Bone marrow (tissue), 2 donors: ENCODE measurements at places on chromosomes 4 and X.

GRCh38 chr4:158327525-158327924, 117.2 kb downstream of the TMEM144 start:
- DNase-seq, result no peak

DNA sequence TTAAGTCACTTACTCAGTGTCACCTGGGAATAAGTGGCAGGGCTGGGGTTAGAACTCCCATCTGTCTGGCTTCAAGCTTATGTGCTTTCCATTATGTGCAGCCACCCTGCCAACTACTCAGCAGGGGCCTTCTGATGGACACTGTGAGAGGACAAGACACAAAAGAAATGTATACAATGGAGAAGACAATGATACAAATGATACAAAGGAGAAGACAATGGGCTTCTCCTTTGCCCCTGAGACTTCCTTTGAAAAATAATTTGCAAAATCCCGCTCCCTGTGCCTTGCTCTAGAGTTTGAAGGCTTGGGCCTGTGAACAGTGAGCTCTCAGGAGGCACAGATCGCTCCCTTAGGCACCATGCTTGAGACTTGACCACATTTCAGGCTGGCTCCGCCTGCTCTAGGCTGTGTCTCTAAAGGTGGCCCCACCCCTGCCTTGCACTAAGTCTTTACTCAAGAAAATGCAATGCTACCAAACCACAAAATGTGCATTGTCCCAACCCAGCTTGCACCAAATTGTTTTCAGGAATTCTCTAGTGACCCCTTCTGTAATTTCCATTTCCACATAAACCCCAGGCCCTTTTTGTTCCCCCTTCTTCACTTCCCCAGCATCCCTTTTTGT, 27.1 kb upstream of the STX18 start:
- DNase-seq, result no peak

DNA sequence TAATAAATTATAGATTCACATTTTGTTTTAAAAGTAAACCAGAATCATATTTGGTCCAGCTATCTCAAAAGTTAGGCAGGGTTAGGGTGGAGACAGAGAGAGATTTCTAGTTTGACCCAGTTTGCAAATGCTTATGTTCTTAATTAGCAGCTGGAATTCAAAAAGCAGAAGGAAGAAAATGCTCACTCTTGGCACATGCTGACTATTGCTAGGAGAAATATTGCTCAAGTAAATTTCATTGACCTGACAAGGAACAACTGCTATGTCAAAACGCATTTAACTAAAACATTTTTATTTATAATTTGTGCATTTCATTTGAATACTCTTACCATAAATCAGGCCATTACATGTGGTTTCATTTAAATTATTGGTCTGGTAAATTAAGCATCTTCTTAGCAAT, 131.8 kb downstream of the GLRA3 start:
- DNase-seq, result no peak

DNA sequence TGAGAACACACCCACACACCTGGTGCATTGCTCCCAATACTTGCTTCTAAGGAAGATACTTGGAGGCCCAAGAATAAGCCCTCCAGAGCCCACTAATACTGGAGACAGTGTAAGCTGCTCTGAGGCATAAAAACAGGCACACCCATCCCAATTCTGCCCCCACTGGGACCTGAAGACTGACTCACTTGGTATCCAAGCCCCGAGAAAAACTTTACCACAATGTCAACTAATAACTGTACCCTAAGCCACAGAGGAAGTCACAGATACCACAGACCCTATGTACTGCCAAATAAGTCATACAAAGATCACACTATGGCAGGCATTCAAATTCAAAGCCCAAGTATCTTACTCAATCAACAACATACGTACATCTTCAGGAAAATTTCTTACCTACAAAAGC, 398.2 kb upstream of the SPANXN1 start:
- DNase-seq, result no peak

DNA sequence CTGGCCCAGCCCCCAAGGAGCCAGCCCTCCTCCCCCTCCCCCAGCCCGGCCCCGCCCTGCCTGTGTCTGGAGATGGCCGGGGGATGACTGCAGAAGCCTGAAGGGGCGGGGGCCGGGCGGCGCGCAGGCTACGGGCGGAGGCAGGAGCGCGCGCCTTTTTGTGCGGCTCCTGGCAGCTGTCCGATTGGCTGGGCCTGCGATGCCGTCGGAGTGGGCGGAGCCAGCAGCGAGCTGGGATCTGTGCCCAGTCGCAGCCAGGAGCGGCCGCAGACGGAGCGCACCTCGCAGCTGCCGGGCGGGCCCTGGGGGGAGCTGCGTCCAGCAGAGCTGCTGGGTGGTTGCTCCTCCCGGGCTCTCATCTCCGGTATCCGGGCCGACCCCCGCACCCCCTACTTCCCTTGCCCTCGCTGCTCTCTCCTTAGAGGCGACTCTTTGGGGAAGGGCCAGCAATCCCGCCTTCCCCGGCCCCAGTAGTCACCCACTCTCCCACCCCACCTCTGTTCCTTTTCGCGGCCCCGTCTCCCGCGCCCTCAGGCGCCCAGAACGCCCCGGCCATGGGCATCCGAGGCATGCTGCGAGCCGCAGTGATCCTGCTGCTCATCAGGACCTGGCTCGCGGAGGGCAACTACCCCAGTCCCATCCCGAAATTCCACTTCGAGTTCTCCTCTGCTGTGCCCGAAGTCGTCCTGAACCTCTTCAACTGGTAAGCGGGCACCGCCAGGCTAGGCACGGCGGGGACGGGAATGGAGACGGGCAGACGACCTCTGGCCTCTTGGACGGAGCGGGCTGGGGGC, at the start of gene GABRQ:
Gene GABRQ (plus strand): TSS at position 247 of the 794 bp plus-strand sequence. CDS start 308 bp downstream, at position 555.
- DNase-seq, result no peak

- DNase-seq, result no peak
Observed at GRCh38 chr4:100022792-100023222, 72.7 kb upstream of the H2AZ1 start.

GRCh38 chrX:10582215-10582733, 38.1 kb downstream of the MID1 start:
- no peak for DNase-seq

GRCh38 chr4:127505203-127505602, 127.6 kb upstream of the INTU start:
- no peak for DNase-seq

DNA sequence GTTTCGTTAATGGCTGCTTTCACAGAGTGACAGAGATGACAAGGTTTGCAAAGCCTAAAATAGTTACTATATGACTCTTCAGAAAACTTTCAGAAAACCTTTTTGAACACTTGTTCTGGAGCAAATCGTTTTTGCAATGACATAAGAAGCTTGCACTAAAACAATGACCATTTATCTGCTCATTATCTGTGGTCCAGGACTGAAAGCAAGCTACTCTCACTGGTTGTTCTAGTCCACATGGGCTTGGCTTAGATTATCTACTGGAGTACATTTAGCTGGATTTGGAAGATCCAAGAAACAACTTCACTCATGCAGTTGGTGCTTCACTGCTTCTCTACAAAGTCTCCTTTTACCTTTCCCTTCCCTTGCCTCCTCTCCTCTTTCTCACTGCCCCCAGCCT, 1836.4 kb upstream of the AGA start:
- no peak for DNase-seq

GRCh38 chr4:55670695-55671094, 34.6 kb upstream of the NMU start:
- DNase-seq, result no peak

- no peak for DNase-seq
Observed at GRCh38 chr4:85867271-85867670, 392.3 kb downstream of the ARHGAP24 start.

DNA sequence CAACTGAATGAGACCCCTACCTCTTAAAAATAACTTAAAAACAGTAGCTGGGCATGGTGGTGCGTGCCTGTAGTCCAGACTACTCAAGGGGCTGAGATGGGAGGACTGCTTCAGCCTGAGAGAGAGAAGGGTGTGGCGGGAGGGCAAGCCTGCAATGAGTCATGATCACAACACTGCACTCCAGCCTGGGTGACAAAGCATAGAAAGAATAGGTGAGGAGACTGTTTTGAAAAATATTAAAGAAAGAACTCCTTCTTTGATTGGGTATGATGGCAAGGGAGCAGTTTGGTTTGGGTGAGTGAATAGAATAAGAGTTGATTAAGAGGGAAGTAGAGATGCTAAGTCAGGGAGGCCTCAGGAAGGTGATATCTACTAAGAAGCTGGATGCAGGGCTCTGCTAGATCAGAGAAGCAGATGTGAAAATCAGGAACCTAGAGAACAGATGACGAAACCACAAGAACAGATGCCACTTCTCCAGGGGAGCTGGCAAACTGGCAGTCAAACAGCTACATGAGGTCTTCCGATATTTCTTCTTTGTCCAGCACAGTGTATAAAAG, 318.6 kb downstream of the OPHN1 start:
- no peak for DNase-seq

- DNase-seq, result no peak
Observed at GRCh38 chrX:3522101-3522650, 175.7 kb upstream of the MXRA5 start.

DNA sequence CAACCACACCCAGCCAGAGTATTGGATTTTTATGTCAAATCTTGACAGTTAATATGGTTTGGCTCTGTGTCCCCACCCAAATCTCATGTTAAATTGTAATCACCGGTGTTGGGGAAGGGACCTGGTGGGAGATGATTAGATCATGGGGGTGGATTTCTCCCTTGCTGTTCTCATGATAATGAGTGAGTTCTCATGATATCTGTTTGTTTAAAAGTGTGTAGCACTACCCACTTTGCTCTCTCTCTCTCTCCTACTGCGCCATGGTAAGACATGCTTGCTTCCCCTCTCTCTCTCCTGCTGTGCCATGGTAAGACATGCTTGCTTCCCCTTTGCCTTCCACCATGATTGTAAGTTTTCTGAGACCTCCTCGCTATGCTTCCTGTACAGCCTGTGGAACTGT, 86.9 kb upstream of the COX18 start:
- no peak for DNase-seq
